Anterior cingulate cortex (tissue), 58 donors: ENCODE measurements at places on chromosomes 6 and 20.

DNA sequence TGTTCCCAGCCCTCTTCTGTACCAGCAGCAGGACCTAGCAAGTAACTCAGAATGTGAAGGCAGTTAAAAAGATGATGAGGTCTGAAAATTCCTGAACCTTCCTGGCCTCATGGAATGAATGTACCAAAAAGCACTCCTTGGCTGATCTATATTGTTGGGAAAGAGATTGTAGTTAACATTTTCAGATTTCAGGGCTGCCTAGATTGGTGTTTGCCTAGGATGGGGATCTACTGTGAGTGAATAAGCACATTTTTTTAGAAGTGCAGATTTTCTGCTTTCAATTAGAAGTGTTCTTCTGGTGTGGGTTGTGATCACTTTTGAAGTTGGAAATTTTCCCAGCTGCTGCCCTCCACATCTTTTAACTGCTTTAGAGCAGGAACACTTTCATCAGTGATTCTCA, 6.2 kb downstream of the MYLIP start:
- no peak for DNase-seq

DNA sequence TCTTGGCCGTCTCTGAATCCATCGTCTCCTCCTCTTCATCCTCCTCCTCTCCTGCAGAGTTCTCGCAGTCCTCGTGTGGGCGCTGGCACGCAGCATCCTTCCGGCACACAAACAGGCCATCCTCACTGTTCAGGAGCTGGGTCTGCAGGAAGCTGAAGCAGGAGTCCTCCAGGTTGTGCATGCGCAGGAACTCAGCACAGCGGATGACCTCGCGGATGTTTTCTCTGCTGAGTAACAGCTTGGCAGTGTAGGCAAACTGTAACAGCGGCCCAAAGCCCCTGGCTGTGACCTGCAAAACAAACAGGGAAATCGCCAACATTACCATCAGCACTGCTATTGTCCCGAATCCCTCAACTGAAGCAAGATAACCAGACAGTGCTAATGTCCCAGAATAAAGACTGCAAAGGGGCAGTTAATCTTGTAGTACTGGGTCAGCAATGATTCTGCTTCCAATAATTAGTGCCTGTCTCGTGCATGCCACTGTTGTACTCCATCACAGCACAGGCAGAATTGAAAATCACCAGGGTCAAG, 57.4 kb downstream of the GJA10 start:
- DNase-seq: no peak

DNA sequence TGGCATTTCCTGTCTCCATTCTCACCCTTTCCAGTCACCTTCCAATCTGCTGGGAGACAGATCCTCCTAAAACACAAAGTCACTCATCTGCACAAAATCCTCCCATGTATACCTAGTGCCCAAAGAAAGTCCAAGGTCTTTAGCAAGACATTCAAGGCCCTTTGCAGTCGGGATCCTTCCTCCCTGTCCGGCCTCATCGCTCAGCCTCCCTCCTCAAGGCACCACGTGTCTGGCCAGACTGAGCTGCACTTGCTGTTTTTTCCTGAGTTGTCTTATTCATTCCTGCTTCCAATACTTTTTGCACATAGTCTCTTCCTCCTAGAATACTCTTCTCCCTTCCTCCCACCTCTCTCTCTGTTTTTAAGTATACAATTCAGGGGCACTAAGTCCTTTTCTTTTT, 1.4 kb downstream of the TRIM15 start:
- DNase-seq: no peak

GRCh38 chr6:100719883-100720682, 161.0 kb downstream of the ASCC3 start:
- no peak for DNase-seq

DNA sequence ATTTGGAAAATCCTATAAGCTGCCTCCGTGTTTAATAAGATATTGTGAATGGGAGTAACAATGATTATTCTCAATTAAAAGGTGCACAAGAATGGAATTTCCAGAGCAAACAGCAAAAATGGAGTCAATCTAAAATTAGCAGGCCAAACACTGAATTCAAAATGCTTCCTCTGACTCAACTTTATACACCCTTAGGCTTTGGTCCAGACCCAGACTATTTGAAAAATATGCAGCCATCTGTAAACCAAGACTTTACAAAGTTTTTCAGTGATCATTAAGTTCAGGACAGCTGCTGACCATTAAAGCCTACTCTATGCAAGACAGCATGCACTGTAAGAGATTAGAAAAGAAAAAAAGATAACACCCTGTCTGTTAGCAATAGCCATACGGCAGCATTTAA, 39.4 kb upstream of the CCN6 start:
- DNase-seq: no peak

DNA sequence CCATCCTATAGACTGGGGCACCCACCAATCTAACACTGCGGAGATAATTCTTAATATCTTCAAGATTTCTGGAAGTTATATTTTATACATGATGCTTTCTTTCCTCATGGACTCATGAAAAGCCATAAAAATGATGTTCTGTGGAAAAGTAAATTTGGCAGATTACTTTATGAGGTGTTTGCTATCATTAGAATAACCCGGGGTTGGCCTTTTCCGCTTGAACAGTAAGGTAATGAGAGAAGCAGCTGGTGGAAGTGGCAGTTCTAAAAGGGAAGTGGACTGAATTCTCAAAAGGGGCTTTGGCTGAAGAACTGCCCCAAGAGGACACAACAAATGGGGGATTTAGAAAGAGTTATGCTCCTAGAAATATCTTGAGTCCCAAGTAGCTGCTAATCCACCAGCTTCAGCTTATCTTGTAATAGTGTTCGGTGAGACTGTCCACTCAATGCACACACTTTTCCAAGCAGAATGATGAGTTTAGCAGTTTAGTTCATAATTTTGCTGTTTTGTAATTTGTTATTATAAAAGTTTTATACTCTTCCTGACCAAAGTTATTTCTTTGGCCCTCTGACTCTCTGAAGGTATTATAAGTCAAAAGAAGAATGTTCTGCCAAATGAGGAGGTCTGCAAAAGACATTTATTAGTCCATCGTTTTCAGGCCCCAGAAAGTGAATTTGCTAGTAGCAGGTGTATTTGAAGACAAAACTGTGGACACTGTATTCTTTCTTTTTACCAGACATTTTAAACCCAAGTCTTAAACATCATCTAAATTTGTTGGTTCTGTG, 2.9 kb downstream of the ISM1 start:
- no peak for DNase-seq

- DNase-seq: no peak
Observed at GRCh38 chr6:28802417-28803336, 121.1 kb downstream of the TRIM27 start.

- DNase-seq: peak; percentile 11
Observed at GRCh38 chr20:44765701-44766347, 20.2 kb downstream of the KCNK15 start.

GRCh38 chr6:112468359-112468758, 121.2 kb downstream of the RFPL4B start:
- DNase-seq: no peak

- no peak for DNase-seq
Observed at GRCh38 chr20:53625311-53626129, 31.9 kb upstream of the ZNF217 start.
